ENCODE measurements at places on chromosomes 4 and X. TPM values are rescaled to one million over a fixed set of nuclear protein-coding genes. Genes with fewer than 3 reads are reported as not detected.

Gene SLC35A2
- 18.3 TPM for total RNA-seq

Gene TLR10
- total RNA-seq: not detected

Gene VEGFD
- total RNA-seq: not detected

Gene HPSE
- total RNA-seq: 10.6 TPM

Gene SPANXN4
- total RNA-seq: not detected

Gene PROM1
- not detected for total RNA-seq

Gene HDAC6
- 92.1 TPM for total RNA-seq

Gene RIPPLY1
- total RNA-seq: not detected

Gene PABPC1L2A
- not detected for total RNA-seq

Gene GK2
- not detected for total RNA-seq

Gene GYPA
- not detected for total RNA-seq

Gene VSIG1
- 9.0 TPM for total RNA-seq

Gene RASSF6
- not detected for total RNA-seq

Gene NKX3-2
- total RNA-seq: not detected

Gene RRH
- 0.32 TPM for total RNA-seq

Gene CC2D2A
- not detected for total RNA-seq

Gene NPY2R
- not detected for total RNA-seq

Gene IL2RG
- 503 TPM for total RNA-seq

Gene HTN3
- not detected for total RNA-seq

Gene FBXW7
- total RNA-seq: 48.5 TPM

Gene HS6ST2
- not detected for total RNA-seq

Gene DCHS2
- not detected for total RNA-seq

Gene MMRN1
- total RNA-seq: 0.95 TPM

Gene VEGFC
- 0.34 TPM for total RNA-seq

Gene XAGE2
- total RNA-seq: not detected

Gene GAGE12E
- not detected for total RNA-seq

Gene MAP7D2
- 0.23 TPM for total RNA-seq
